ENCODE measurements at places on chromosomes 2 and 18. TPM values are rescaled to one million over a fixed set of nuclear protein-coding genes. Genes with fewer than 3 reads are reported as not detected.

- DNase-seq: peak; percentile 2
Observed at GRCh38 chr18:7023581-7023980, 94.0 kb downstream of the LAMA1 start.

GRCh38 chr2:234363011-234363487 is 133.8 kb downstream of the ARL4C start:
- no peak for DNase-seq

Gene TLX2
- not detected for total RNA-seq

DNA sequence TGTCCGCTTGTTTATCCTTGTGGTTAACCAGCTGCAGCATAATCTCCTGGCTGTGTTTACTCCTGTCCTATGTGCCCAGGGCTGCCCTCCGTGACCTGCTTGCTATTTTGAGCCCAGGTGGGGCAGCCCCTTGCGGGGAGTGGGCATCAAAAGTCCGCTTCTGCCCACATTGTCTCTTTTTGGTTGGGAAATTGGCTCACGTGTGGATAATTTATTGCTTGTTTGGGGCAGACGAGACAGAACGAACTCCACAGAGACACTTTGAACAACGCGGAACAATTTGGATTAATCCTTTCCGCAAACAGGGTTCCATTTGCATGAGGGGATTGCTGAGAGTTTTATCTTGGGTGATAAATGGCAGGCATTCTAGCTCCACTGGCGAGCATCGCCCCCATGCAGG is 8.1 kb upstream of the CXCR4 start:
- DNase-seq: no peak

Gene ING5
- total RNA-seq: 21.9 TPM

GRCh38 chr18:23643815-23644490 is 18.8 kb downstream of the ANKRD29 start:
- no peak for DNase-seq

Gene TSHZ1
- total RNA-seq: 19.4 TPM

Gene MC4R
- total RNA-seq: not detected

- DNase-seq: no peak
Observed at GRCh38 chr2:98771721-98772524, 41.0 kb upstream of the MGAT4A start.

Gene TDRD15
- total RNA-seq: 1.7 TPM

DNA sequence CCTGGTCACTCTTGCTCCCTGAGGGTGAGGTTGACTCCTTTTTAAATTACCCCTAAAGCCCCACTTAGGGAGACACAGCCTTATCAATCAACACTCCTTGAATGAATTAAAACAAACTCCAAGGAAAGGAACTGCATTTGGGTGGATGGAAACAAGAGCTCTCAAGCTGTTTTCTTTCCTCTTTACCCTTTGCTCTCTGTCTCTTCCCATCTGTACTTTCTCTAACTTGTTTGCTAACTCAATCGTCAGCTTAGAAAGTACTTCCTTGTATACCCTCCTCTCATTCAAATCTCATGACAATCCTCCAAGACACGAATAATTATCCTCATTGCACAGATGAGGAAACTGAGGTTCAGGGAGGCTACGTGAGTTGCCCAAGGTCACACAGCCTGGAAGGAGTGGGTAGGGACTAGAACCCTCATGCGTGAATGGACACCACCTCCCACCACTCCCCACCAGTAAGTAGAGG is 32.7 kb downstream of the ZFP36L2 start:
- DNase-seq: no peak

DNA sequence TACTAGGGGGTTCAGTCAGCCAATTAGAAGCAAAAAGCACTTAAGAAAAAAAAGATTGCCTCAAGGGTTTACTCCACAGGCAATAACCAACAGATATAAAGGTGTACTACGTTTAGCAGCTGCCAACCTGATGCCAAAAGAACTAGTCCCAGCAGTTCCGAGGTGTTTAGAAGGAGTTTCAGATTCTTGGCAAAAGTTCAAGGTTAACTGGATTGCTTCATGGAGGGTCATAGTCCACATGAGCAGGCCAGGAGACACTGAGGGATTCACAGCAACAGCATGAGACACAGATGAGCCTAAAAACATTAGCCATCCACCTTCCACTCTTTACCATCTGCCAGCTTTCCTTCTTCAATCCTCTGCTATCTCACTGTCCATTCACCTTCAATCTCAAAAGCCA is 4.9 kb upstream of the DNAH7 start:
- DNase-seq: no peak

- no peak for DNase-seq
Observed at GRCh38 chr2:156944871-156945270, 312.6 kb upstream of the GALNT5 start.

GRCh38 chr2:30445266-30445821 is 1.7 kb upstream of the LCLAT1 start:
- no peak for DNase-seq

DNA sequence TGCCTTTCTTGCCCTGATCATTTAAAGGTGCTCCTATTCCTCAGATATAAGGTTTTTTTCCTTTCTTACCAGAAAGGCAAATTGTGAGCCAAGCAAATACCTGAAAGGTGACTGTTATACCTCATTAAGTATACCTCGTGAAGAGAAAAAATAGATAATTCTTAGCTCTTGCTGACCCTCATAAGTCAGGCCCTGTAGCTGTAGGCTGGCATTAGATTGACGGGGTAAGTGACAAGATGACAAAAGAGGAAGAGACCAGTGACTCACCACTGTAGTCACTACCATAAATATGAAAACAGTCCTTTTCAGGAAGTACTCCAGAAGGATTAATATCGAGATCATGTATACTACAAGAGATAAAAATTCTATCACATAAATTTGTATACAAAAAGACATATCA is 104.6 kb downstream of the PTPN4 start:
- no peak for DNase-seq

- no peak for DNase-seq
Observed at GRCh38 chr2:37795938-37796337, 124.5 kb upstream of the CDC42EP3 start.

DNA sequence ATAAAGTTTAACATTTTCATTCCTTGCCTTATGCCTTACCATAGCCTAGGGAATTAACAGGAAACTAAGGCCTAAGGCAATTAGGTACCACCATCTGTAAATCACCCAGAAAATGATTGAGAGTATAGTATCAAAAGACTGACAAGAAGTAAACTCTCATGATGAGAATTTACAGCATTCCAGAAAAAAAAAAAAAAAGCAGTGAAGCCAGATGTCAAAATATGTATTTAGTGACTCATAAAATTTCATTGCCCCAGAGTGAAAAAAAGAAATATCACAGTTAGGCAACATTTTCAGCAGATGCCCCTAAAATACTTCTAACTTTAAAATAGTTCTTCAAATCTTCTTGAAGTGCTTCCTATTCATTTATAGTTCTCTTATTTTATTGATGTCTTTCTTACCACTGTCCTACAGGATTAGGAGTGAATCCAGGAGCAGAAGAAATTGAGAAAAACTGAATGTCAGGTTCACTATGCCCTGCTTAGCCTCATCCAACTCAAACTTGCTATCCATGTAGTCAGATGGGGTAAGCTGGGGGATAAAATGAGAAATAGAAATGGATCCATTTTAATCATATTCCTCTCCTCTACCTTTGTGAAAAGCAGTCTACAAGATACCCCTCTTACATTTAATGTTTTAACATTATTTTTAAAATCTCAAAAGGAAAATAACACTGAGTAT is 57.3 kb upstream of the TANK start:
- no peak for DNase-seq

Gene SLC66A2
- 21.4 TPM for total RNA-seq

DNA sequence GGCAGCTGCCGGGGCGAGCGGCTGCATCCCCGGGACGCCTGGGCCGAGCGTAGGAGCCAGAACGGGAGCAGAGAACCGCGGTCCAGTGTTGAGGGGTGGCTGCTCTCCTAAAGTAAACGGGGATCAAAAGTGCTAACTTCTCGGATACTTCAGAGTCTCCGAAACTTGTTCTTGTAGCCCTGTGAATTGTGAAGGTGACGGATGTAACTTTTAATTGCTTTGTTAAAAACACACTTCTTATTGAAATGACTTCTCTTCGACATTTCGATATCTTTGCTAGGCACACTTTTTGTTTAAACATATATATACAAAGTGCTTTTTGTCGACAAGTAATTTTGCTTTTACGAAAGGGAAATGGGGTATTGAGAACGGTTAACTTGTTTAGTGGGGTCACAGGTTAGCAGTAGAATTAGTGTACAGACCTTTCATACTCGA is 540 bp downstream of the ATP9B start:
- DNase-seq: no peak

Gene SRD5A2
- not detected for total RNA-seq

DNA sequence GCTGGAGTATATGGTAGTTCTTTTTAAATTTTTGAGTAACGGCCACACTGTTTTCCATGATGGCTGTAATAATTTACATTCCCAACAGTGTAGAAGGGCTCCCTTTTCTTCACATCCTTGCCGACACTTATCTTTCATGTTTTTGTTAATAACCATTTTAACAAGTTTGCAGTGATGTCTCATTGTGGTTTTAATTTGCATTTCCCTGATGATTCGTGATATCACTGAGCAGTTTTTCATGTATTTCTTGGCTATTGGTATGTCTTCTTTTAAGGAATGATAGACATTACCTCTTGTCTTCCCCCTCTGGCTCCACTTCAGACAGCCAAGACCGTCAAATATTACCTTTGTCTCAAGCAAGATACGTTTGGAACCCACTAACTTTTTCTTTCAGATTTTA is 371.1 kb upstream of the NRP2 start:
- DNase-seq: no peak

- DNase-seq: no peak
Observed at GRCh38 chr2:71536226-71536671, 82.9 kb downstream of the DYSF start.

- DNase-seq: no peak
Observed at GRCh38 chr2:55088400-55088799, 38.1 kb upstream of the RTN4 start.

- DNase-seq: no peak
Observed at GRCh38 chr2:155099784-155100183, 401.3 kb downstream of the KCNJ3 start.

Gene BIN1
- total RNA-seq: 7.6 TPM

DNA sequence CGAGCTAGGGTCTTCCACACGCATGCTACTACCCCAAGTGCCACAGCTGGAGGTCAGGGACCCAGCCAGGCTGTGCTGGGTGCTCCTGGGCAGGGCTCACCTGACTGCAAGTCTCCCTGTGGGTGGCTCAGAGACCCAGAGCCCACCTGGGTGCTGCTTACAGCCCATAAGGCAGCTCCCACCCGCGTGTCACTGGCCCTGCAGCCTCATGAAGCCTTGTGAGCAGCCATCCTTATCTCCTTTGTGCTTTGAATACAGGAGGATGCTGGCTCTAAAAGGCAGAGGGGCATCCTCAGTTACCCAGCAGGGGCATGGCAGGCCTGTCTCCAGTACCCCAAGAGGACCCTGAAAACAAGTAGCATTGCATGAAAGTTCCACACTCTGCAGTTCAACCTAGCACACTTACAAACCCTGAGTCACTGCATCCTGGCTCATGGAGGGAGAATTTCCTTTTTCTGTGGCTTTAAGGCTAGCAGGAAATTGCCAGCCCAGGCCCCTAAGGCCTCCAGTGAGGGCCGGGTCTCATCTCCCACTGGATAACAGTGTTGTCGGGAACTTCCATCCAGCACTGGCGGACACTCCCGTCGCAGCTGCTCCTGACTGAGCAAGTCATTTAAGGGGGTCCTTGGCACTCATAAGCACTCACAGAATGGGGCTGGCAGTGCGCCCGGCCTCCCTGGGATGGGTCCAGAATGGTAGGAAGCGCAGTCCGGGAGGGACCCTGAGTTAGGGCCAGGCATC is 137.1 kb downstream of the RPIA start:
- no peak for DNase-seq

- no peak for DNase-seq
Observed at GRCh38 chr18:79485788-79486355, 90.1 kb downstream of the NFATC1 start.

GRCh38 chr2:25996844-25997243 is 14.5 kb upstream of the KIF3C start:
- no peak for DNase-seq

- peak; percentile 88 for DNase-seq
Observed at GRCh38 chr2:127700527-127701192, 637 bp upstream of the SFT2D3 start.

Gene SCG2
- 0.12 TPM for total RNA-seq
